Memory B cell (primary cell): ENCODE measurements at places on chromosomes 7 and 10.

GRCh38 chr10:78974617-78975317 is 94.0 kb upstream of the ZMIZ1 start:
- no peak for DNase-seq

GRCh38 chr10:1658658-1659057 is 78.7 kb downstream of the ADARB2 start:
- DNase-seq: no peak

DNA sequence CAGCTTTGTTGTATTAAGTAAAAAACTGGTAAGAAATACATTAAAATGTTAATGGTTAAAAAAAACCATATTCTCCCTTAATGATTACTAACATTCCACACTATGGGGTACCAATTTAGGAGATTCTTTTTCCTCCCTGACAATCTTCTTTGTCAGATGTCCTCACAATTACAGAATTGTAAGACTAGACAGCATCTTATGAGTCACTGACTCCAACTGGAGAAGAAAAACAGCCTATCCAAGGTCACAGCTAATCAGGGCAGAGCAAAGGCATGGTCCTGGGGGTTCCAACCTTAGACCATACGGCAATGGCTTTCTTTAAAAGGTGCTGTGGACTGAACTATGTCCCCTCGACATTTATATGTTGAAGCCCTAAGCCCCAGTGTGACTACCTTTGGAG is 127.6 kb downstream of the DLG5 start:
- DNase-seq: no peak

GRCh38 chr7:29449569-29450260 is 113.9 kb upstream of the PRR15 start:
- DNase-seq: no peak

- DNase-seq: no peak
Observed at GRCh38 chr7:104206841-104207240, 972 bp downstream of the ORC5 start.

DNA sequence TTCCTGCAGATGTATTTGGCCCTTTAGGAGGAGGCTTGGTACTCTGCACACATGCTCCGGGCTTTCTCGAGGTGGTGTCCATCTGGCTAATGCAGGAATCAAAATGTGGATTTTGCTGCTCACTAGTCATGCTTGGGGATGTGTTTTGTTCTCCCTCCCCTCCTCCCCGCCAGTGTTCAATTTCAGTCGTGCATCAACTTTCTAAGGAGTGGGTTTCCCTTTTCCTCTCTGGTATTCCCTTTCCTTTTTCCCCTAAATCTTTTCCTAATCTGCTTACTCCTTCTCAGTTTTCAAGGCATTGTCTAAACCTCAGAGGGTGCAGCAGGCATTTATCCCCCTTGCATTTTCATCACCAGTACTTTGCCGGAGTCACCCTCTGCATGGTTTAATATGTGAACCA is 201.8 kb downstream of the CCDC3 start:
- DNase-seq: no peak

DNA sequence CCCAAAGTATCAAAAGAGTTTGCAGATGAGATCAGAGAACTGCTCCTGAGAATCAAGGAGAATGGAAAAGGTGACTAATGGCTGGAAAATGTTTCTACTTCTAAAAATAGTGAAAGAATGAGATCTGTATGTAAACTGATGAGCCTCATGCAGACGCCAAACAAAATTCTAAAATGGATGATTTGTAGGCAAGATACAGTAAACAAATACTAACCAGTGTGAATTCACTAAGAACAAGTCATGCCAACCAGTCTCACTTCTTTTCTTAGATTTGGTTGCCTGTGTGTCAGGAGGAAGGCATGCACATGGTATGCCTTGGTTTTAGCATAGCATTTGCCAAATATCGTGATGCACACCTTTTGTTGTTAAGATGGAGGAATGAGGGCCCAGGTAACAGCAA is 94.9 kb upstream of the PIK3CG start:
- DNase-seq: no peak

DNA sequence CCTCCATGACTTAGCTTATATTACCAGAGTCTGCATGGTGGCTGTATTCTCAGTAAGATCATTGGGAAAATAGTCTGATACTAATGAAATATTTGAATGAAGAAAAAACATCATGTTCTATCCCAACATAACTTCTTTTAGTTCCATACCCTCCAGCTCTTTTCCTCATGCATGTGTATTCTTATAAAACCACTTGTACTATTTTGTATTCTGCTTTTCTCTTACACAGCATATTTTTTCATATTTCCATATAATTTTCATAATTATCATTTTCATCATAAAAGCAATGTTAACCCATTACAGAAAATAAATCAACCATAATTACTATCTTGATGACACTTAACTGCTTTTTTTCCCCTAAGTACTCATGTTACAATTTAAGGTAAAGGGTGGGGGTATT is 371.2 kb upstream of the LRGUK start:
- DNase-seq: no peak

GRCh38 chr7:7122701-7123281 is 59.6 kb upstream of the C1GALT1 start:
- DNase-seq: no peak

- no peak for DNase-seq
Observed at GRCh38 chr7:47149208-47149839, 432.6 kb downstream of the TNS3 start.

- DNase-seq: no peak
Observed at GRCh38 chr10:2173327-2173726, 436.0 kb upstream of the ADARB2 start.

DNA sequence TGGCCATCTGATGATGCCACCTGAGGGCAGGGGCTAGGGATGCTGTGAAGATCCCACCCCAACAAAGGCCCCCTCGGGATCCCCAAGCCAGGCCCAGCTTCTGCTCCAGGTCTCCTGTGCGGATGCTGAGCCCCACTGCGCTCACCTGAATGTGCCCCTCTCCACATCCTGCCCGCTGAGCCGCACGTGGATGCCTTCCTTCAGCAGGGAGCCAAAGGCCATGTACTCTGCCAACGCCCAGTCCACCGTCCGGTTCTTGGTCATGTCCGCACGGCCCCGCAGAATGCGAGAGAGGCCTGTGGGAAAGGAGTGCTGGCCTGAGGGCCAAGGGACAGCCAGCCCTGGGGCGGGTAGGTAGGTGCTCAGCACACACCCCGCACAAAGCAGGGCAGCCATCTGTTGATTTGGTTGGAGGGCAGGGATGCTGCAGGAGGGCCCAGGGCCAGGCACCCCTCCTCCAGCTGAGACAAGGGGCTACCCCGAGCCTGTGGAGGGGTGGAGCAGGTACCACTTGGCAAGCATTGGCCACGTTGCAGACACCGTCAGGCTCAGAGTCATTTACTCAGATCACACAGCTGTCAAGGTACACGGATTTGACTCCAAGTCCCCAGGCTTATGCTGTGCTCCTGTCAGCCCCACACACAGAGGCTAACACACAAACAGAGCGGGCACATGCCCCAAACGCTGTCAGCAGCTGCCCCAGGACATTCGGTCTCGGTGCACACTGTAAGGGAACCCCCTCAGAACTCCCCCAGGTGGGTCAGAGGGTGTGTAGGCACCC is 19.2 kb downstream of the OGDHL start:
- DNase-seq: no peak

GRCh38 chr7:129952086-129952652 is 591 bp downstream of the UBE2H start:
- peak; percentile 50 for DNase-seq

DNA sequence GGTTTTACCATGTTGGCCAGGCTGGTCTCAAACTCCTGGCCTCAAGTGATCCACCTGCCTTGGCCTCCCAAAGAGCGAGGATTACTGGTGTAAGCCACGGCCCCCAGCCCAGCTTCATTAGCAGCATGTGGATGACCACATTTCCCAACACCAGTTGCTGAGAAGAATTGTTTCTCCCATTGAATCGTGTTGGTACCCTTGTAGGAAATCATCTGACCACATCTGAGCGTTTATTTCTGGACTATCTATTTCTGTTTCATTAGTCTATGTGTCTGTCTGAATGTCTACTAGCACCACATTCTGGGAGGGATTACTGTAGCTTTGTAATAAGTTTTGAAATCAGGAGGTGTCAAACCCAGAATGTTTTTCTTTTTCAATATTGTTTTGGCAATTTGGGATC is 89.6 kb downstream of the LCOR start:
- no peak for DNase-seq

DNA sequence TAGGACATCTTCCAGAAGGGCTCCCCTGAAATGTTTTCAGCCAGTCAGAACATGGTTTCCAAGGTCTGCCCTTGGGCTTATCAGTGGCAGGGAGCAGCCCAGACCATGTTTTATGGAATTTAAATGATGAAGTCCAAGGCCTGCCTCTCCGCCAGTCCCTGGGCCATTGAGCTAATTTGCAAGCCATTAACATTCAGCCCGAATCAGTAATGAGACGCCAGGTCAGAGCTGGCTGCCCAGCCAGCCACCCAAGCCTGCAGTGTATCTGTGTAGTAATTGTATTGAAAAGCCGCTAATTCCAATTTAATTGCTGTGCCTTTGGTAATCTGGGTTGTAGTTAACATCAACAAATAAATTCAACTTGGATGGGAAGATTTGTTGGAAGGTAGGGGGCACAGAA is 131.4 kb downstream of the PAXIP1 start:
- no peak for DNase-seq

DNA sequence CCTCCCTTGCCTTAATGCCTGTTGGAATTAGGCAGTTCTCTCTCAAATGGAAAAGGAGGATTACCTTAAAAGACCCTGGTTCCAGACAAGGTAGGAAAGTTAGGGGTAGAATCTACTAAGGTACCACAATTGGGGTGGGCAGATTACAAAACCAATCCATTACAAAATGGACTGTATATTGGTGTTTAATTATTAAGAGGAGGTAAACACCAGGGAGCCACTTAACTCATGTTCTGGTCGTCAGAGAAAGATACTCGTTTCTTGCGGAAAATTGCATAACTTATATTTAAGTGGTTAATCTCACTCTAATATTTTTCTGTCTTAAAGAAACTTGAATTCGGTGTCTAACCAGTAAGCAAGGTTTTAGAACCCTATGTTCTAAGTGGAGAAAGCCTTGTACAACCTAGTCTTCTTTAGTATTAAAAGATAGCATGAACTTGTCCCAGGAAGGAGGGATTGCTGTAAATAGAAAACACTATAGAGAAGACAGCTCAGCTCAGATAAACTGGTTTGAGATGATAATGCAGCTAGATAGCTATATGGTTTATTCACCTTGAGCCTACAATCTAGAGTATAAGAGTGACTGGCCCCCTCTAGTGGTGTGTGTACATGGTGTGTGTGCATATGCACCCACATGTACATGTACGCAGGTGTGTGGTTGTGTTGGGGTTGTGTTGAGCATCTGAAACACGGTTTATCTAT is 58.0 kb upstream of the STRIP2 start:
- peak; percentile 36 for DNase-seq

DNA sequence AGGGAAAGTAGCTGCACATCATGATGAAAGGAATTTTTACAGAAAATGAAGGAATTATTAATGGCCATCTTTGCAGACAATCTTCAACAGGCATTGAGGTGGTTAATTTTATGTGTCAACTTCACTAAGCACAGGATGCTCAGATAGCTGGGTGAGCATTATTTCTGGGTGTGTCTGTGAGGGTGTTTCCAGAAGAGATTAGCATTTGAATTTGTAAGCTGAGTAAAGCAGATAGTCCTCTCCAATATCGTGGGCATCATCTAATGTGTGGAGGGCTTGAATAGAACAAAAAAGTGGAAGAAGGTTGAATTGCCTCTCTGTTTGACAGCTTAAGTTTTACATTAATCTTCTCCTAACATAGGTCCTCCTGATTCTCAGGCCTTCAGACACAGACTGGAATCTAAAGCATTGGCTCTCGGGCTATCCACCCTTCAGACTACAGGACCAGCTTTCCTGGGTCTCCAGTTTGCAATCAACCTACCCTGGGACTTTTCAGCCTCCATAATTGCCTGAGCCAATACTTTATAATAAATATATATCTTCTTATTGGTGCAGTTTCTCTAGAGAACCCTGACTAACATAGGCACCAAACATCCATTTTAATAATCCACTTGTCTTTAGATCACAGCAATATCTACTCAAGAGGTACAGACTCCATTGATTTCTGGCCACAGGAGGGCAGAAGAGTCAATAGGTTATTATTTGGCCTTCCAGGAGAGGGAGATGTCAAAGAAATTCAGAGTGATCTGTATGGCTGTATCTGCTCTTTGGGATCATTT is 10.5 kb upstream of the CRPPA start:
- DNase-seq: no peak

- no peak for DNase-seq
Observed at GRCh38 chr7:120775755-120776154, 82.2 kb downstream of the TSPAN12 start.

GRCh38 chr10:35195361-35196306 is 69.0 kb downstream of the CREM start:
- DNase-seq: peak; percentile 65

DNA sequence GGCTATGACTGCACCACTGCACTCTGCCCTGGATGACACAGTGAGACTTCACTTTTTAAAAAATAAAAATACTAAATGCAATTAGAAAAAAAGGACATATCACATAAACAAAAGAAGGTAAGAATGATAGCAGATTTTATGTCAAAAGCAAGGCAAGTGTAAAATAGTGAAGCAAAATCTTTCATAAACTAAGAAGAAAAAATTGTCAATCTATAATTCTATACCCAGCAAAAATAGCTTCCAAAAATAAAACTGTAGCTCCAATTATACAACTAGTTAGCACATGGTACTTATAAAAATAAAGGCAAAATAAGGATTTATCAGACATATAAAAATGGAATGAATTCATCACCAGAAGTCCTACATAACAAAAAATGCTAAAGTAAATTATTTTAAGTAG is 85.4 kb upstream of the SVIL start:
- DNase-seq: no peak

DNA sequence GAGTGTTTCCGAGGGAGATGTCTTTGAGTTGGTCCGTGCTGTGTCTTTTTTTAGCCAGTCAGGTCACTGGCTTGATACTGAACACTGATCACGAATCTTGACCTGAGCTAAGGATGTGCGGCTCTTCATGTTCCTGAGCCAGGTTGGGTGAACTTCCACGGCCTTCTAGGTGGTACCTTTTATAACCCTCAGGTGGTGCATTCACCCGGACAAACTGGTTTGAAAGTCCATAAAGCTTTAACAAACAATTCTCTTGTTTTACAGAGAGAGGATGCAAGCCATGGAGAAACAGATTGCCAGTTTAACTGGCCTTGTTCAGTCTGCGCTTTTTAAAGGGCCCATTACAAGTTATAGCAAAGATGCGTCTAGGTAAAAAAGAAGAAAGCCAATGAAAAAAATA is 229.5 kb downstream of the ARHGAP21 start:
- DNase-seq: no peak

DNA sequence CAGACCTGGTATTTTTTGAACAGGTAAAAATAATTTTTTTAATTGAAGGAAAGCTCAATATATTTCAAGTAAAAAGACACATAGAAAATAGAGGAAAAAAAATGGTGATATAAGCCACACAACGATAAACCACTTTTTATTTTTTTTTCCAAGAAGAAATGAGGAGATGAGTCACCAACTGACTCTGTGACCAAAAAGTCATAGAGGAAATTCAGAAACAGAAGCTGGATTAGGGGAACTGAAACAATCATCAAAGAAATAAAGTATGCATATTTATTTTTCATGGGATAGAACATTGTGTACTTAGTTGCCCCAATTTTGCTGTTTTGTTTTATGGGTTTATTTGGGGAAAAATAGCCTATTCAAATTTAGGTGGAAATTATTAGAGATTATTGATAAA is 176.8 kb upstream of the AGR3 start:
- DNase-seq: no peak
